ENCODE measurements at places on chromosomes 1 and 21.

DNA sequence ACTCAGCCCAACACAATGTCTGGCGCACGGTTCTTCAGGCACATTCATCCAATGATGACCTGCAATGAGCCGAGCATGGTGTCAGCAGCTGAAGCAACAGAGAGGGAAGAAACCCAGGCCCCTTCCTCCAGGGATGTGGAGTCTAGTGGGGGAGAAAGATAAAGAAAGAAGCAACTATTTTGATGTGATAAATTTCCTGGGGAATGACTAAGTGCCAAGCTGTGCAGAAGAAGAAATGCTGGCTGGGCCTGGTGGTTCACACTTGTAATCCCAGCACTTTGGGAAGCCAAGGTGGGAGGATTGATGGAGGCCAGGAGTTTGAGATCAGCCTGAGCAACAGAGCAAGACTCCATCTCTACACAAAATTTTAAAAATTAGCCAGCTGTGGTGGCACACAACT is 561.8 kb downstream of the KIF26B start:
- no peak for DNase-seq

- peak; percentile 56 for DNase-seq
These were observed 49.7 kb downstream of the EEIG2 start for GRCh38 chr1:108609483-108610049.

- DNase-seq: no peak
These were observed 179.3 kb downstream of the KAZN start for GRCh38 chr1:14777516-14778506.

DNA sequence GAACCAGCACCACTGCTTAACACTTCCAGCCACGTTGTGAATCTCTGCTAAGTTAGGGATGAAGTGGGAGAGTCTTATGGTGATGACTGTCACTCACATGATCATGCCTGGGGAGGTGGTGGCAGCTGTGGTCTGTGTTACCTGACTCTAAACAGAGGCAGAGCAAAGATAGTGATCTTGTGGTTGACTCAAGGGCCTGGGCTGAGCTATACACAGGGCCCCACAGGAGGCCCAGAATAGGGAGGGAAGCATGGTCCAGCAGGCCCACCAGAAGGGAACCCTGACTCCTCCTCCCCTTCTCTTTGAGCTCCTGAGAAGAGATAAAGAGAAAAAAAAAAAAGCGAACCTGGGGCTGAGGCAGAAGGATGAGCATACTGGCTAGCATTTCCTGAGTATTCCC is 55.0 kb downstream of the PLXNA2 start:
- no peak for DNase-seq

DNA sequence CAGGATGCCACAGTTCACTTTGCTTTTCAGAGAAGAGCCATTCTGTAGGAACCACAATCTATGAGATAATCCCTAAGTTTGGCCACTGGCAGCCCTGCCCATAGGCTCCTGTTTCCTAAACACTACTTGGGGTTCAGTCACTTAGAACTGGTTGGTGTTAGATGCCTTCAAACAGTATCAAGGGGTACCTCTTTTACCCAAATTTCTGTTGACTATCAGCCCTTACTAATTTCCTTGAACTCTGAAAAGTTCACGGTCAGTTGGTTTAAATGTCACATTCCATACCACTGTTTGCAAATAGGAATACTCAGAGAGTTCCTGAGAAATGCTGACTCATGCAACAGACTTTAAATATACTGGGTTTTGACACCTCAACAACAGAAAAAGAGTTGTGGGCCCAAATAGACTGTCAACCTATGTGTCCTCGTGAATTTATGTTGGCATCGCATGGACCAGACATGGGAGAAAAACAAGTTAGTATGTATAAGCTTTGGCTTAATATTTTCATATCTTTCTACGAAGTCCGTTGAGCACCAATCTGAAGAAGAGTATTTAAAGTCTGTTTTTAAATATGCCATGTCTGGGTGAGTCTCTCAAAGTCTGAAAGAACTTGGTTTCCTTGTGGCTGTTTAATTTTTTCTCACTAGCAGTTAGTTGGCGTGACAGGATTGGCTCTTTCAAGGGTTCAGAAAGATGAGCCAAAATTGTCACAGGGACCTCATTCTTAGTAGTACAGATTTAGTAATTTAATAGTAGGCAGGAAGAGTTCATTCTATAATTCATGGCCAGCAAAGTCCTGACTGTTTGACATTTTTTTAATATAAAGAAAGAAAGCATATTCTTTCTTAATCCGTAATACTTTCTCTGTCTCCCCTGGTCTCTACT is 56.5 kb upstream of the ZNF326 start:
- peak; percentile 43 for DNase-seq

DNA sequence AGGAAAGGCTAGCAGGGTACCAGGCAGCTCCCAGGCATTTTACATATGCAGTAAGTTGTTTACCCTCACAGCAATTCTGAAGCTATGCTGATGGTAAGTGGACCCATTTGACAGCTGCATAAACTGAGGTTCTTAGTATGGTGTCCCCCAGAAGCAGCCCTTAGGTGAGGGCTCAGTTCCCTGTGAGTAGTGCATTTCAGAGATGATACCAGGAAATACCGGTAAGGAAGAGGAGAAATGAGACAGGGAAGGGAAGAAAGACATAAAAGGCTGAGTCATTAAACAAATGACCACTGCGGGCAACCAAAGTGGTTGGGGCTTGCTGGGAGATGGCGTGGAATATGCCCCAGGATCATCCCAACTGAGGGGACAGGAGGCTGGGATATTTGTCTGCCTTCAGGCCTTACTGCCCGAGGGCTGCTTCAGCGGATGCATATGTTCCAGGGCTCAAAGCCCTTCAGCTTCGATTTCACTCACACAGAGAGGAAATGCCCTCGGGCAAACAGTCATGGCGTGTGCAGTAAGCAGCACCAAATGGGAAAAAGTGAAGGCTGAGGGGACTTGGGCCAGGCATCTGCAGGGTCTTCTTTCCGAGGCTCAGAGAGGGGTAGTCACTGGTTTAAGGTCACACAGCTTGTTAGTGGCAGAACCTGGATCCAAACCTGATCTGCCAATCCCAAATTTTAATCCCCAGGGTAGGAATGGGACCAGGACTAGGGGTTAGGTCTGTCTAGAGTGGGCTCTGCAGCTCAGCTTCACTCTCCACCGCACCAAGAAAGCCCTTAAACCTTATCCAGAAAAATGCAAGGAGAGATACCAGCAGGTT is 133.7 kb upstream of the RUNX3 start:
- DNase-seq: no peak

GRCh38 chr21:35268817-35269216 is 219.7 kb upstream of the RUNX1 start:
- DNase-seq: no peak

GRCh38 chr1:231189683-231190270 is 27.9 kb downstream of the TRIM67 start:
- DNase-seq: no peak

DNA sequence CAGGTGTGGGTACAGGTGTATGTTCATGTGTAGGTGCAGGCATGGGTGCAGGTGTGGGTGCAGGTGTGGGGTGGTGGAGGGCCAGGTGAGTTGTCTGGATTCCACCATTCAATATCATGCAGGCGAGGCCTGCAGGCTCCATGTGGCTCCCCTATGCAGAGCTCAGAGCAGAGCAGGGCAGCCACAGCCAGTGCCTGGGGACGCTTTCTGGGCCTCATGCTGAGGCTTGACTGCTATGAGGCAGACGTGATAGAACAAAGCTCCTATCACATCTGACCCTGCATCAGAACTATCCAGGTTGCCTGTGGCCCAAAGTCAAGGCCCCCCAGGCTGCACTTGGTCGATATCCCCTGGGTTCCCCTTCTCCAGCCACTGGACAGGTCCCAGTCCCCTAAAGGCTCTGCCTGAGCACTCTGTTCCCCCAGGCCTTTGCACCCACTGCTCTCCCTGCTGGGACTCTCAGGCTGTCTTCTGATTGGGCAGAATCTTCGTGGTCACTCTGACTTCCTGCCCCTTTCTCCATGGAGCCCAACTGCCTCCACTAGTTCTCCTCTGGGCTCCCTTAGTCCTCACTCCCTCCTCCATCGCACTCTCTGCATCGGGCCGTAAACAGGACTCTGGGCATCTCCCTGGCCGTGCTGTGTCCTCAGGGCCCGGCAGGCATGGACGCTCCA is 78.6 kb upstream of the ACTL8 start:
- DNase-seq: no peak

- no peak for DNase-seq
These were observed 16.7 kb downstream of the DISC1 start for GRCh38 chr1:231643071-231643934.

GRCh38 chr1:216462066-216462775 is 39.0 kb upstream of the USH2A start:
- no peak for DNase-seq

- no peak for DNase-seq
These were observed 43.5 kb upstream of the NRDC start for GRCh38 chr1:51922040-51922439.

GRCh38 chr21:15281714-15282113 is 216.9 kb upstream of the NRIP1 start:
- no peak for DNase-seq

GRCh38 chr21:30924146-30924700 is 42.8 kb upstream of the KRTAP11-1 start:
- DNase-seq: no peak
